Stimulated activated CD8-positive, alpha-beta memory T cell treated with anti-CD3 and anti-CD28 coated beads, Interleukin-7, amount 100 ng/mL, for 1 hour (primary cell): ENCODE measurements at places on chromosomes 11 and 22.

- DNase-seq: no peak
Measured at GRCh38 chr11:10866893-10867331, 9.1 kb upstream of the ZBED5 start.

DNA sequence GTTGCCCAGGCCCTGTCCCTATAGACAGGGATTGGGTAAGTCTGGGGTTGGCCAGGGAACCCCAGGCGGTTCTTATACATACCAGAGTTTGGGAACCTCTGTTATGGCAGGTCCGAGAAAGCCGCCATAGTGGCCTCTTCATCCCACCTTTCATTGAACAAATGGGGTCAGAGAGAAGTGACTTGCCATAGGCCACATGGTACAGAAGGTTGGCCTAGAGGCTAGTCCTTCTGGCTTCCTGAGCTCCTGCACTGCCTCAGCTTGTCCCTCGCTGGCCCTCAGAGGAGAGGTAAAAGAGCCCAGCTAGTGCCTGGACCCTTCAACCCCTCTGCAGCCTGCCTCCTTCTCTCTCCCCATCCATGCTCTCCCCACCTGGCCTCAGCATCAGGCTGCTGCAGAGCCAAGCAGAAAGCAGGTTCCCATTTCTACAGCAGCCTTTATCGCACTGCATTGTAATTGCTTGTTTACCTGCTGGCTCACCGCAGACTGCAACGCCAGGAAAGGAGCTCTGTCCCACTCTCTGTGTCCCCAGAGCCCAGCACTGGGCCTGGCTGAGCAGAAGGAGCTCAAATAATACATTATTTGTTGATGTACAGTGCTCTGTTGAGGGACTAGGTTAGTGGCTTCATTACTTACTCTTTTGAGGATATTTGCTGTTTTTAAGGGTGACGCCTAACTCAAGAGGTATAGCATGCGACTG, 103.6 kb downstream of the TRIM29 start:
- DNase-seq: no peak

DNA sequence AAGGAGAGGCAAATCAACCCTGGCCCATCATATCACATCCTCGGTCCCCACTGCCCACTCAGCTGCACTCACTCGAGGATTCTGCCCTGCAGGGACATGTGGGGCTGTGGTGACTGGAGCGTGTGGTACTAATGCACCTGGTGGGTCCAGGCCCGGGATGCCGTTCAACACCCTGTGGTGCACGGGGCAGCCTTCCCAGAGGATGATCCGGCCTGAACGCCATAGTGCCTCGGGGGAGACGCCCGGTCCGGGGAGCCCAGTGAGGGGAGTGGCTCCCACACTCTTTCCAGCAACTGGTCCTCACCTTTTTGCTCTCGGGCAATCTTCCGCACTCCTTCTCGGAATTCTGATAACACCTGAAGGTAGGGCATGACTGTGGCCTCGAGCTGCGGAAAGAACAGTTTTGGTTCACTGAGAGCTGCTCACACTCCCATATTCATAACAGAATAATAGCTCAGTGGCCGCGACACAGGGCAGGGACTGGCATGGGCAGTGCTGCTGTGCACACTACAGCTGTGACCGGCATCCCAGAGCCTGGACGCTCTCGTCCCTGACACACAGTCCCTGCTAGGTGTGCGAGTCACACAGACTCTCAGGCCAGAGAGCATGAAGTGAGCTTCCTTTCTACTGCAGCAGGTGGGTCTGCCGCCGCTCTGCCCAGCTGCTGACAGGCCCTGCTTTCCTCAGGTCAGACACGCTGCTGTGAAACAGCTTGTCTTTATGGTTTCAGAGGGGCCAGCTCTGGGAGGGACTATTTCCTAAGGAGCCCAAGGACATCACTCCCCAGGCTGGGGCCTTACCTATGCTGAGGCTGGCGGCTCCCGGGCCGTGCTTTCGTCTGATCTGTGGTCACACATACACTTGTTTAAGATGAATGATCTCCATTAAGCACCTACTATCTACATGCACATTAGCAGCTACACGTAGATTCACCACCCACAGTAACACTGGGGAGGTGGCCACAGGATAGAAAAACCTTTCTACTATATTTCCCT, 20.1 kb upstream of the NAP1L4 start:
- no peak for DNase-seq

DNA sequence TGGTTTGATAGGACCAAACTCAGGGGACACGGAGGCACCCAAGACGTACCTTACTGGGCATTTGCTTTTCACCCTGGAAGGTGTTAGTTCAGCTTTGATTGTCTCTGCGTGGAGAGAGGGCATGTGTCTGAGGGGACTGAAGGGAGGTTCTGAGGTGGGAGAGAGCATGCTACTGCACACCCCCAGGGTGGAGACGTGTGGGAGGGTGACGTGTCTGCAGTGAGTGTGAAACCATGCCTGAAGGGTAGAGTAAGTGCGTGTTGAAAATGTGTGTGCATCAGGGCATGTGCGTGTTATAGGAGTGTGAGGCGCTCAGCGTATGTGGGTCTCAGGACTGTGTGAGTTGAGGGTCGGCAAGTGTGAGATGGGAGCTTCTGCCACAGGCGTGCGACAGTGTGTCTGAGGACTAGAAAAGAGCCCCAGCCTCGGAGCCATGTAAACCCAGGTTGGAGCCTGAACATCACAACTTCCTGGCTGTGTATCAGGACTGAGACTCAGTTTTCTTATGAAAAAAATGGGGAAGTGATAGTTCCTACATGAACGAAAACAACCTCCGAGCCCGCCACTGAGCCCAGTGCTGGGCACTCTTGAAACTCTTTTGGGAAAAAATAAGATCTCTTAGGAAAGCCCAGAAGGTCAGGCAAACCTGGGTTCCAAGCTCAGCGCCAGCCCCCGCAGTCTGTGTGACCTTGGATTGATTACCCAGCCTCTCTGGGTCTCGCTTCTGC, 11.8 kb upstream of the KCNJ11 start:
- no peak for DNase-seq

DNA sequence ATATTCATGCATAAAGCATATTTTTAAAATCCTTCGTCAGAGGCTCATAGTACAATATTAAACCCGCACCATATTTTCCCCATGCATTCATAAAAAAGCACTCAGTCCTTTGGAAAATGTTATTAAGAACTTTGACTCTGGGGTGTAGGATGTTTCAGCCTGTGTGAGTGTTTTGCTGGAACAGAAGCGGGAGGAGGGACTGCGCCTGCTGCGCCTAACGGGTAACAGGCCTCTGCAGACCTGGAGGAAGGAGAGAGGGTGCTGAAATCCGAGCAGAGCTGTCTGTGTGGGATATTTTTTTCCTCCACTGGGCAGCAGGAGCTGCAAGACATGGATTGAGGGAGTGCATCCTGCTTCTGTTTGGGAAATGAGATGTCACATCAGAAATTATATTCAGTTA, 483.0 kb downstream of the BRD1 start:
- DNase-seq: no peak

DNA sequence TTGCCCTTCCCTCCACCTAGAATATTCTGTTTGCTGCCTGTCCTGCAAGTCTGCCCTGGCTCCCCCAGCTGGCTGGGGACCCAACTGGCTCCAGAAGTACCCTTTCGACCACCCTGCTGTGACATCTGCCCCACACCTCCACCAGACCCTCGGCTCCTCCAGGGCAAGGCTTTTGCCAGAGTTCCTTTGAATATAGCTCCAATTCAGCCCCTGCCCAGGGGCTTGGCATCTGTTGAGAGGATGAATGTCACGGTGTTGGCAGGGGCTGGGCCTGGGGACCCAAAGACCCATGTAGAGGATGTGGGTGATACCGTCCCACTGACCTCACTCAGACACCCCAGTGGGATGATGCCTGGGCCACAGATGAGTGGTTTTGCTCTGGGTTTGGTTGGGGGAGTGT, 4.0 kb downstream of the NLRP6 start:
- DNase-seq: no peak

GRCh38 chr11:78259777-78260487, 71.2 kb downstream of the USP35 start:
- no peak for DNase-seq

DNA sequence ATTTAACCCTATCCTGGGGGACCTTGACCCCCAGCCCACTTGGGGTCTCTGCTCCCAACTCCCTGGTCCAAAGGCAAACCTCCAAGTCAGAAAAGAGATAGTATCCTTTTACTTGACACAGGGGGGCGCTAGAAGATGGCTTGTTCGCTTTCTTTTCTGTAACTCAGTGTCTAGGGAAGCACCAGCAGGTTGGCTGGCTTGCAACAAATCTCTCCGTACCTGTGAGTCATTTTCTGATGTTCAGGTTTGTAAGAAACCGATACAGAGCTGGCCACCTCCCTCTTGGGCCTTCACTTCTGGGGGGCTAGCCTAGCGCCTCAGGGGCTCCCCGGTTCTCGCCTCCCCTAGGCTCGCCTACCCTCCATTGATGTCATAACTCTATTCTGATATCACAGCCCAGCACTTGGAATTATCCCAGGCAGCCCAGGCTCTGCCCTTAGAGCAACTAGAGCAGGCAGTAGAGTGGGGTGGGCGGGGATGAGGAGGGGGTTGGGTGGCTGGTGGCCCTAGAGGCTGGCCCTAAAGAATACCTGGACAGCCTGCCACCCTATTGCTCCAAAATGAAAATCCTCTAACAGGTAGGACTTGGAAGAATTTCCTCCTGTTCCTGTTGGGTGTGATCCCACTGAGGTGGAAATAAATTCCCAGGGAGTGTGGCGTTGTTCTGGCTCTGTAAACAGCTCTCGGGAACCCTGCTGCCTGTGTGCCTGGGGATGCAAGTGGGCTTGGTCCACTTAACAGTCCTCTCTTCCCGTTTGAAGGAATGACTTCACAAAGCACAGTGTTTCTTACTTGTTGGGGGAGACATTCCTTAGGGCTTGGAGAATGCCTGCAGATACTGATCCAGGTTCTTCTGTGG, 69.4 kb downstream of the OSBP2 start:
- no peak for DNase-seq

DNA sequence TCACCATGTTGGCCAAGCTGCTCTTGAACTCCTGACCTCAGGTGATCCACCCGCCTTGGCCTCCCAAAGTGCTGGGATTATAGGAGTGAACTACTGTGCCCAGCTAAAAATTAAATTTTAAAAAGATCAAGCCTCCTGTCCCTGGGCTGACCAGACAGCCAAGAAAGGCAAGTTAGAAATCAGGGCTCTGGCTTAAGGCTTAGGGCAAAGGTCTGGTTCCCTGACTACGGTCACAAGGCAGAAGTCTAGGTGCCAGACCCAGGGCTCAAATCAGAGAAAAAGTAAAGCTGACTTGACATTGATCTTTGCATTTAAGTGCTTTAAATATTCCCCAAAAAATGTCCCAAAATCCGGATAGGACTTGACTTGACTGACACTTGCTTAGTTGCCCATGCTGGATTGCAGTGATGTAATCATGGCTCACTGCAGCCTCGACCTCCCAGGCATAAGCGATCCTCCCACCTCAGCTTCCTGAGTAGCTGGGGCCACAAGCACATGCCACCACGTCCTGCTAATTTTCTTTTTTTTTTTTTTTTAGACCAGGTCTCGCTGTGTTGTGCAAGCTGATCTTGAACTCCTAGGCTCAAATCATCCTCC, 17.3 kb upstream of the CRKL start:
- DNase-seq: no peak

DNA sequence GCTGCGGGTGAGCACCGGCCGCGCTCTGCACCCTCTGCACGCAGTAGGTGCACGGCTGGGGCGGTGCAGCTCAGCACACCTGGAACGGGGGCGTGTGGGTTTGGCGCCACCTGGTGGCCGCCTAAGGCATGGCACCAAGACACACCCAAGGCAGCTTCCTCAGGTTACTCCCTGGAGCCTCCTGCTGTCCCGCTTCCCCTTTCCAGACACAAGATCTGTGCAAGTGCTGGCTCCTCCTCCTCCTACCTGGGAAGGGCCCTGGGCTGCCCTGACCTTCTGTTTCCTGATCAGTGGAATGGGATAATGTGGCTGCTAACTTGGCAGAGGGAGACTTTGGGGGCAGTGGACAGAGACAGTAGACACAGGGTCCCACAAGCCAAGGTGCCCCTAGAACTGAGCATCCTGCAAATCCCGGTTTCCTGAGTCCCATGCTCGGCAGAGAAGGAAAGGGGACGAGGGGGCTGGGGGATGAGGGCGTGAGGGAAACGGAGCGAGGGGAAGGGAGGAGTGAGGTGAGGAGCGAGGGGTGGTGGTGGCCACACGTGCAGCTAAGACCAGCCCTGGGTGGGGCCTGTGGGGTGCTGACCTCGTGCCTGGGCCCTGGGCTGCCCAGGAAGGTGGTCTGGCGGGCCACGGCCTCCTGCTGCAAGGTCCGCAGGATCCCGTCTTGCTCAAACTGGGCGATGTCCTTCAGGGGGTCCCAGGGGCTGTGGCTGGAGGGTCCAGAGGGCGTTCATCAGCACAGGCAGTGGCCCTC, 34.8 kb upstream of the CARS1 start:
- DNase-seq: peak; percentile 54

DNA sequence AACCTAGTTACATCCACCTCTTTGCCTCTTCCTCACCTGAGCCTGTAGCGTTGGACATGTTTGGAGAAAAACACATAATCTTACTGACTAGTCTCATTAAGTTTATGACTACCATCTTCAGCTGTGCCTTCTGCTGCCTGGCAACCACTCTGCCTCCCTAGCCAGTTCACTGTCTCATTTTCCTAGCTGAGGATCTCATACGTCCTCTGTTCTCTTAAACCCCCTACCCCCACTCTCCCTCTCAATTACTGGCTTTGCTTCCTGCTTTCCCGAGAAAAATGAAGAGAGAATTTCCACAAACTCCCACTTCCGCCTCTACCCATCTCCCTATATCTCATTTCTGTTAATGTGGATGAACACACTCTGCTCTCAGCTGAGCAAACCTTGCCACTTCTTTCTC, 239.3 kb upstream of the POU2AF2 start:
- no peak for DNase-seq

GRCh38 chr22:45577746-45578523, 75.3 kb downstream of the FBLN1 start:
- peak; percentile 38 for DNase-seq

- DNase-seq: no peak
Measured at GRCh38 chr22:47605886-47606285, 843.4 kb downstream of the TBC1D22A start.

GRCh38 chr11:112470355-112470754, 209.7 kb upstream of the PLET1 start:
- no peak for DNase-seq

DNA sequence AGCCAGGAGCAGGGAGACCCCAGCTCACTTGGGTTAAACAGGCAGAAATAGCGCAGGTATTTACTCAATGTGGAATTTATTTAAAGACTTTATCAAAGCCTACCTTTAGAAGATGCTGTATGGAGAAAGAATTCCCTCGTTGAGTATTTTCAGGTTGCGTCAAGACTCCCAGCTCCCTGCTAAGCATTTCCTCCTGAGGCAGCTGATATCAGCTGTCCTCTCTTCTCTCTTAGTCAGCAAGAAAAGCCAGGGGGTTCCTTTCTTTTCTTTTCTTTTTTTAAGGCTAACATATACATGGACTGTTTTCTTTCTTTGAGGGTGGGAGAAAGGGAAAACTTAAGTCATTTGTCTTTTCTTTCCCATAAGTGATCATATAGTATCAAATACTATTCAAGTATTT, 125.8 kb upstream of the POU2AF2 start:
- DNase-seq: no peak

GRCh38 chr11:116513894-116514293, 258.9 kb downstream of the BUD13 start:
- no peak for DNase-seq

DNA sequence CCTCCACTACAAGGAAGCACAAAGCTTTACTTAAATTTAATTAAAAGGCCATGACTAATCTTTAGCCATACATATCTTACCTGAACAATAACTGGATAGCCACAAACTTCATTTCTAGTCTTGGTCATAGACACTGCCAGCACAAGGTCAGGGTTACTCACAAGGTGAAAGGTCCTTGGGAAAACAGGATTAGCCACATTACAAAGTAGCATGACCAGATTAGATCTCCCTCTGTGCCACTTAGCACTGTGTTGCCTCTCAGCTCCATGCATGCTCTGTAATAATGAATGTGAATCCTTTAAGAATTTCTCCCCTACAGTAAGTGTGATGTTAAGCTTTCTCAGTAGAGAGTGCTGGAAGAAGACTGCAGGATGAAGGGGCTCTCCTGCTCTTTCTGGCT, 325.1 kb upstream of the MPPED2 start:
- no peak for DNase-seq
